NCI-H2029 (cell line): ENCODE measurements at places on chromosomes 3 and 15.

GRCh38 chr15:68709876-68710275, 110.8 kb downstream of the ANP32A start:
- no peak for DNase-seq

- peak; percentile 92 for DNase-seq
These were observed 172.6 kb downstream of the RBMS3 start for GRCh38 chr3:29453284-29454001.

GRCh38 chr3:44326019-44326418, 12.5 kb upstream of the TCAIM start:
- DNase-seq: no peak

GRCh38 chr15:32042269-32042972, 12.1 kb downstream of the CHRNA7 start:
- no peak for DNase-seq

- peak; percentile 11 for DNase-seq
These were observed 61.1 kb downstream of the MLH1 start for GRCh38 chr3:37054370-37054769.

DNA sequence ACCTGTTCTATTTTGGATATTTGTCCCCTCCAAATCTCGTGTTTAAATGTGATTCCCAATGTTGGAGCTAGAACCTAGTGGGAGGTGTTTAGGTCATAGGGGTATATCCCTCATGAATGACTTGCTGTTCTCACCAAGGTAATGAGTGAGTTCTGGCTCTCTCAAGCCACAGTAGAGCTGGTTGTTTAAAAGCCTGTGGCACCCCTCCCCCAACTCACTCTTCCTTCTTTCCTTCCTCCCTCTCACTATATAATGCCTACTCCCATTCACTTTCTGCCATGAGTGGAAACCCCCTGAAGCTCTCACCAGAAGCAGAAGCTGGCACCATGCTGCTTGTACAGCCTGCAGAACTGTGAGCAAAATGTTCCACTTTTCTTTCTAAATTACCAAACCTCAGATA, 341.1 kb downstream of the SI start:
- no peak for DNase-seq

DNA sequence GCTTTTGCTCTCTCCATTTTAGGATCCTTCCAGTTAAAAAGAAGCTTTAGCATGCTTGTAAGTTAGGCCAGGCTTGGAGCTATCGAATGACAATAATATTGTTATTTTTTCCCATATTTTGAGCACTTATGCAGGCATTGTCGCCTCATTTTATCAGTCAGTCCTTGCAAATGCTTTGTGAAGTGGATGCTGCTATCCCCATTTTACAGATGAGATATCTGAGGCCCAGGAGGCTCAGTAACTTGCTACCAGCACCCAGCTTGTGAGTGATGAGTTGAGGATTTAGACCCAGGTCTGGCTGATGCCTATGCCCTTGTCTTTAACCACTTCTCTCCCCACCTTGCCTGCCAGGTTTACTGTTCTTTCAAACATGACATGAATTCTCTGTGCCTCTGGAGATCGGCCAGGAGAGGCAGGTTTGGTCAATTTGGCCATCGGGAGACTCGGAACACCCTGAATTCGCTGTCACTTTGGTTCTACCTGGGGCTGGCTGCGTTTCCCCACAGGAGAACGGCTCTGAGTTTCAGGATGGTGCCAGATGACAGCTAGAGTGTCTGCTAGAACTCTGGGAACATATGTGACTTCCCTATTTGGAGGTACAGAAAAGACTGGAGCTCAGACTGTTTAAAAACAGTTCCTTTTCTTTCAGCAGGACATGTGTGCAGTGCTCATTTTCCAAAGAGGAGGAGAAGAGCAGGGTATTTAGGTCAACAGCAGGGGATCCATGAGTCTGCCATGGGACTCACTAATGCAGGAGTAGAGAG, 25.5 kb upstream of the ZNF710 start:
- no peak for DNase-seq

DNA sequence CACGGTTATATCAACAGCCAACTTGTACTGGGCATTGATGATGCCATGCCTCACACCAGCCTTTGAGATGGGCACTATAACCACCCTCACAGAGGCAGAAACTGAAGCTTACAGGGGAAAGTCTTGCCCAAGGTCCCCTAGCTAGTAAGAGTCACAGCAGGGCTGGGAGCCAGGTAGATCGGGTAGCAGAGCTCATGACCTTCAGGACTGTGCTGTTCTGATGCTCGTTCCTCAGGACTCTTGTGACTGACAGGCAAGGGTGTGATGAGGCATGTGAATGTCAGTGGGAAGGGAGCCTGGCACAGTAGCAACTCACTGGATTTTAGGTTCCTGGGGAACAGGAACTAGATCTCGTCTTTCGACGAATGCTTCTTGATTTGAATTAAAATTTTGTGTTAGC, 65.7 kb downstream of the RLBP1 start:
- DNase-seq: no peak

- no peak for DNase-seq
These were observed 28.8 kb downstream of the PPM1L start for GRCh38 chr3:160784853-160785252.

DNA sequence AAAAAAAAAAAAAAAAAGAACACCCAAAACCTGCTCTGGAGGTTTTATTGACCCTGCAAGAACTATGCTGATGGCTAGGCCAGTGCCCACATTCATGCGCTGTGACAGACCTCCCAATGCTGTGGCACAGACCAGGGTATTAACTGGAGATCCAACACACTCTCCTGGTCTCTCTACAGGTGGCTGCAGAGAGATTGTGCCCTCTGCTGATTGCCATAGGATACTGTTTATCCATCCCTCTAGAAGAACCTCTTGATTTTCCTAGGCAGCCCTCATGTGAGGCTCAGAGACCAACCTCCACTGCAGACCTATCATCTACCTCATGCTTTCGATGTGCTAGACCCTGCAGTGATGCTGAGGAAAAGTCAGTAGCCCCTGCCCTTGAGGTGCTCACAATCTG, 125.5 kb upstream of the TRIM42 start:
- DNase-seq: no peak
